ENCODE measurements at places on chromosomes 13 and 19. TPM values are rescaled to one million over a fixed set of nuclear protein-coding genes. Genes with fewer than 3 reads are reported as not detected.

Gene GAPDHS
- total RNA-seq: not detected

Gene VAV1
- total RNA-seq: 6.8 TPM

Gene CEACAM16
- 0.08 TPM for total RNA-seq

Gene NMRK2
- not detected for total RNA-seq

Gene VRK3
- 40.2 TPM for total RNA-seq

Gene KLK1
- not detected for total RNA-seq

Gene SLC6A16
- total RNA-seq: 1.3 TPM

Gene CDX2
- total RNA-seq: 1.2 TPM

Gene PRR22
- 1.3 TPM for total RNA-seq

Gene PSG3
- 0.09 TPM for total RNA-seq

Gene SLC7A9
- 0.28 TPM for total RNA-seq

Gene LRRC4B
- total RNA-seq: 0.21 TPM

Gene KLK12
- not detected for total RNA-seq

Gene GZMM
- total RNA-seq: 0.45 TPM

Gene EPS8L1
- 6.4 TPM for total RNA-seq

Gene FPR2
- not detected for total RNA-seq
